Tibial nerve (tissue), 4 donors: ENCODE measurements at places on chromosomes 3 and 15.

GRCh38 chr15:65303687-65304380 is 643 bp upstream of the RNU5B-1 start:
- no peaks in the 10 kb centered on the region for H3K4me1 ChIP-seq
- no peaks in the 10 kb centered on the region for H3K27me3 ChIP-seq
- no peaks in the 10 kb centered on the region for H3K36me3 ChIP-seq
- no peak for DNase-seq
- H3K27ac ChIP-seq: peak overlapping the region; percentile 83

DNA sequence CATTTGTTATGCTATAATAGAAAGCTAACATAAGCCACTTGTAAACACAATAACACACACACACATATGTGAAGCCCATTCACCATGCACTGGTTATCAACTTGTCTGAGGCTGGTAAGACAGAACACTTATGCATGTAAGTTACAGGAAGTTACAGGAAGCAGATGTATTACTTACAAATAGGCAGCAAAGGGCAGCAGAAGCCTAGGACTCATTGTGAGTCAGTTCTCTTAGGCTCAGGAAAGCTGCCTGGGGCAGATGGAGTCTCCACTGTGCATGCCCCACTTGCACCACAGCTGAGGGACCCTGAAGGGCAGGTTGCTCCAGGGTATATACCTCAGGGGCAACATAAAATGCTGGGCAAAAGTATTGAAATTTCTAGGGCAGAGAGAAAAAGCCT is 748.8 kb upstream of the CCDC54 start:
- H3K27ac ChIP-seq: no peak overlapping the region
- H3K4me1 ChIP-seq: no peaks in the 10 kb centered on the region
- no peak for DNase-seq

- H3K27me3 ChIP-seq: no peaks in the 10 kb centered on the region
- no peak overlapping the region for H3K4me3 ChIP-seq
- H3K4me1 ChIP-seq: peaks cover 40% of the 10 kb centered on the region
- no peak overlapping the region for H3K27ac ChIP-seq
Measured at GRCh38 chr15:75641603-75642002, 1.6 kb upstream of the IMP3 start.

DNA sequence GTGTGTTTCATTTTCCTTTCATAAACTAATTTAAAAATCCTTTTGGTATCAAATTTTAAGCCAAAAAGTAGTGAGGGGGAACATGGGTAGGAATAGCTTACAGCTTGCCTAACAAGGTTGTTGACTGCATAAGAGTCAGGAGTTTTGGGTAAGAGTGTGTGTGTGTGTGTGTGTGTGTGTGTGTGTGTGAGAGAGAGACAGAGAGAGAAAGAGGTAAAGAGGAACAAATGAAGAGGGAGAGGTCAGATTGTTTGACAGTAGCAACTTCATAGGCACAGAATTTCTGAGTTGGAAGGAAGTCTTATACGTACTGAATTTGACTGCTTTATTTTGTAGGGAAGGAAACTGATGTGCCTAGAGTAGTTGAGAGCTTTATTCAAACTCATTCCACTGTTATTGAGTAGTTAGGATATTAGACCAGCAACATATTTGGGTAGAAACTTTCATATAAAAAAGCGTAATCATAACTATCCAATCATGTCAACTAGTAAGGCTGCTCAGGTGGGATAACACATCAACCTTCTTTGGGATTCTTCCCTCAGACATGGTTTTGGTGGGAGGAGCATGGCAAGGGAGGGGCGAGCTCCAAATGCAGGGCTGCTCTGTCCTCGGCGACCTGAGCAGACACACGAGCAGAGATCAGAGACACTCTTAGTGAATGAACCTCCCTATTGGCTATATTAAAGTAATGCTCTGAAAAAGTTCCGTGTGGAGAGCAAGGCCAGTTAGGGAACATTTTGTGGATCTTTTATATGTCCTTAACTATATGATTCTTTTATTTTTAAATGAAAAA is 86.4 kb downstream of the LPP start:
- H3K4me3 ChIP-seq: no peak overlapping the region
- H3K27me3 ChIP-seq: no peaks in the 10 kb centered on the region
- no peaks in the 10 kb centered on the region for H3K4me1 ChIP-seq
- no peaks in the 10 kb centered on the region for H3K36me3 ChIP-seq
- no peak overlapping the region for H3K27ac ChIP-seq
- no peak for DNase-seq

GRCh38 chr3:185629554-185630181 is 43.6 kb downstream of the SENP2 start:
- no peaks in the 10 kb centered on the region for H3K4me1 ChIP-seq
- no peaks in the 10 kb centered on the region for H3K36me3 ChIP-seq
- DNase-seq: no peak
- no peak overlapping the region for H3K4me3 ChIP-seq

DNA sequence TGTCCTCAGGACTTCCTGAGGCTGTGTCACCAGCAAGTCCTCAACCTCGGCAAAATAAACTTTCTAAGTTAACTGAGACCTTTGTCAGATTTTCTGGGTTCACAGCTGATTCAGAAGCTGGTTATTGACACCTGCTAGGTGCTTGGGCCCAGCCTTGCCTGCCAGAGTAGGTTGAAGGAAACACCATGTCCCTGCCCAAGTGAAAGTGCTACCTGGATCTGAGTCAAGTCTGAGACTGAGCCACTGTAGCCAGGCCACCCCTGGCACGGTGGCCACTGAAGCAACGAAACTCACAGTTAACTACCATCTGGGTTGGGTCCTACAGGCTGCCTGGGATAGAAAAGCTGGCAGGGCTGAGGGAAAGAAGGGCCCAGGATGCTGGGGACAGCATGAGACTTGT is 8.2 kb downstream of the HYAL2 start:
- no peak for DNase-seq
- H3K36me3 ChIP-seq: no peaks in the 10 kb centered on the region
- no peaks in the 10 kb centered on the region for H3K27me3 ChIP-seq

DNA sequence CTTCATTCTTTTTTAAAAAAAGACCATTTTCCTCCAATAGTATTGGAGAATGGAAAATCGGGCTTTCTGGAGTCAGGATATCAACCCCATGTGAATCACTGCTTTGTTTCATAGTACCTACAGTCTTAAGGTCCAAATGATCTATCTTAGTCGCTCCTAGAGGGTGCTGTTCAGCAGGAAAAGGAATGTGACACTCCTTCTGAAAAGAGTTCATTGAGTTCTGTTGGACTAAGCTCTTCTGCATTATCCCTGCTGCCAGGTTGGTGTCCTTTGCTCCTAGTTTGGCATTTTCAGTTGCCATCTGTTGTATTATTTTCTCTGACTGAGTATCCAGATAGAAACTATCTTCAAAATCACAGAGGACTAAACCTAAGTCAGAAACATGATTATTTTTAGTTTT is 57.2 kb downstream of the POLQ start:
- H3K27me3 ChIP-seq: no peaks in the 10 kb centered on the region
- no peak for DNase-seq
- no peak overlapping the region for H3K4me3 ChIP-seq

DNA sequence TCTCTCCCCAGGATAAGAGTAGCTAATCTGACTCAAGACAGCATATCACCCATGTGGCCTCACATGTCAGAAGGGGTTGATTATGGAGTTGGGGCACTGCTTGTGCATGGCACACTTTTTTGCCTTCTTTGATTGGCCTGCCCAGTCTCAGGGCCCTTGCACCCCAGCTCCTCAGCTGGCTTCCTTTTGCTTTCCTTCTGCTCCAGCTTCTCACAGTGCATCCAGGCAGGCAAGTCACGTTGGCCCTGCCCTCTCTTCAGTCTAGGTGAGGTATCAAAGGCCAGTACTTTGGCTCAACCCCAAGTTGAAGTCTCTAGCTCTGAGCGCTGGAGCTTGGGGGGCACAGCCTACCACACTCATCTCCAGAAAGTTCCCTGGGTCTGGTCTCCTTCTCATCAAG is 42.2 kb downstream of the NGRN start:
- DNase-seq: no peak
- no peaks in the 10 kb centered on the region for H3K27me3 ChIP-seq
- H3K4me3 ChIP-seq: no peak overlapping the region
- no peaks in the 10 kb centered on the region for H3K4me1 ChIP-seq
- no peak overlapping the region for H3K27ac ChIP-seq
